ENCODE measurements at places on chromosomes 12 and 14.

DNA sequence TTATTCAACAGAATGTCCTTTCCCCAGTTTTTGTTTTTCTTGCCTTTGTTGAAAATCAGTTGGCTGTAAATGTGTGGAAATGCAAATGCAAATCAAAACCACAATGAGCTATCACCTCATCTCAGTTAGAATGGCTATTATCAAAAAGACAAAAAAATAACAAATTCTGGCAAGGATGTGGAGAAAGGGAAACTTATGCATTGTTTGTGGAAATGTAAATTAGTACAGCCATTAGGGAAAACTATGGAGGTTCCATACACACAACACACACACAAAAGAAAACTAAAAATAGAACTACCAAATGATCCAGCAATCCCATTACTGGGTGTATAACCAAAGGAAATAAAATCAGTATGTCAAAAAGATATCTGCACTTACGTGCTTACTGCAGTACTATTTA is 518.8 kb upstream of the ATXN7L3B start:
- no peak for DNase-seq
- no peak overlapping the region for H3K27ac ChIP-seq
- no peak overlapping the region for H3K4me3 ChIP-seq

- DNase-seq = no peak
- no peaks in the 10 kb centered on the region for H3K36me3 ChIP-seq
- peak overlapping the region; percentile 71 for H3K4me3 ChIP-seq
- no peaks in the 10 kb centered on the region for H3K4me1 ChIP-seq
- H3K27me3 ChIP-seq = no peaks in the 10 kb centered on the region
Observed at GRCh38 chr12:20367583-20368113, 689 bp upstream of the PDE3A start.

DNA sequence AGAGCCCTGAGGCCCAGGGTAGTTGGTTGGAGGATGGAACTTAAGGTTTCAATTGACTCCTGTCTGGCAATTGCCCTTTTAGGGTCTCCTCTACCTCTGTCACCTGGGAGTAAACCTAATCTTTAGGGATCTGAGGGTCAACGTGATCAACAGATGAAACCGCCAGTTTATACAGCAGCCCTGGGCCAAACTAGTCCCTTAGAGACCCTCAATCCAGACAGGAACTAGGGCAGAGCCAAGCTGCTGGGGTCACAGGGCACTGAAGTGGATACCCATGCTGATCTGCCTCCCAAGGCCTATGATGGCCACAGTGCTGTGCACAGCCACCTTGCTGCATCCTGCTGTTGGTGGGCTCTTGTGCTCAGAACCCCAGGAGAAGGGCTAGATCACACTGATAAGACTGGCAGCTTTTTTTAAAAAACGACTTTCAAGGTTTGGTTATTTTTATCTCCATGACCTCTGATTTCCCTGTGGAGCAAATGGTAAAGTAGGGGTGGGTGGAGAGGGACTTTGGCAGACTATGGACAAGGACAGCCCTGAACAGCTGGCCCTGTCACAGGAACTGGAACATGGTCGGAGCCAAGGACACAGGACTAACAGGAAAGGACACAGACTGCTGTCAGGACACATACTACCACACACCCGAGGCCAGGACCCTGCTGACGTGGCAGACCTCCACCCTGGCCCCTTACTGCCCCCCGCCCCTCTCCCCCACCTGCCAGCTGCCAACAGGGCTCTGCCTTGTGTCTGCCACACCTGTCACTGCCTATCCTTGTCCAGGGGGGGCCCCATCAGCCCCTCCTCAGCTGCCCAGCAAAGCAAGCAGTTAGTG is 474 bp downstream of the FITM1 start:
- H3K4me3 ChIP-seq = peak overlapping the region; percentile 68
- no peaks in the 10 kb centered on the region for H3K27me3 ChIP-seq
- peak overlapping the region; percentile 96 for H3K27ac ChIP-seq
- peaks cover 29% of the 10 kb centered on the region for H3K4me1 ChIP-seq
- H3K36me3 ChIP-seq = no peaks in the 10 kb centered on the region

- H3K36me3 ChIP-seq = no peaks in the 10 kb centered on the region
- H3K27me3 ChIP-seq = no peaks in the 10 kb centered on the region
Observed at GRCh38 chr14:104104076-104104901, 18.8 kb downstream of the ASPG start.

- H3K4me1 ChIP-seq = no peaks in the 10 kb centered on the region
- no peak overlapping the region for H3K4me3 ChIP-seq
- no peak overlapping the region for H3K27ac ChIP-seq
- H3K36me3 ChIP-seq = no peaks in the 10 kb centered on the region
- DNase-seq = no peak
- H3K27me3 ChIP-seq = no peaks in the 10 kb centered on the region
Observed at GRCh38 chr14:98168211-98168985, 1103.6 kb downstream of the BCL11B start.

Data from psoas muscle (tissue), 8 donors.